ENCODE measurements at places on chromosomes 7 and 10.

DNA sequence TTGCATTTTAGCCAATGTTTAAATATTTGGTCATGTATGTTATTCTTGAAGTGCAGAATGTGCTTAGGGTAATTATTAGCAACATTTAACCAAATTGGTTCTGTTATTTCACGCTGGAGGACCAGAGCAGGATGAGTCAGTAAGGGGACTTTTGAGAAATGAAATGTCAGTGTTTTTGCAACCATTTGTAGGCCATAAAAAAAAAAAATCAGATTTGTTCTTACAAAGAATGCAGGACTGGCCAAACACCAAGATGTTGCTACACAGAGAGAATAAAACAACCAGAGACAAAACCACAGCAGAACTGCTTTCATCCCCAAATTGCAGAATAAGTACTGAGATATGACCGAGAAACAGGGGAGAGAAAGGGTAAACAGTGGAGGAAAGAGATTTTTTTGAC is 62.1 kb downstream of the TPST1 start:
- peak; percentile 92 for DNase-seq

DNA sequence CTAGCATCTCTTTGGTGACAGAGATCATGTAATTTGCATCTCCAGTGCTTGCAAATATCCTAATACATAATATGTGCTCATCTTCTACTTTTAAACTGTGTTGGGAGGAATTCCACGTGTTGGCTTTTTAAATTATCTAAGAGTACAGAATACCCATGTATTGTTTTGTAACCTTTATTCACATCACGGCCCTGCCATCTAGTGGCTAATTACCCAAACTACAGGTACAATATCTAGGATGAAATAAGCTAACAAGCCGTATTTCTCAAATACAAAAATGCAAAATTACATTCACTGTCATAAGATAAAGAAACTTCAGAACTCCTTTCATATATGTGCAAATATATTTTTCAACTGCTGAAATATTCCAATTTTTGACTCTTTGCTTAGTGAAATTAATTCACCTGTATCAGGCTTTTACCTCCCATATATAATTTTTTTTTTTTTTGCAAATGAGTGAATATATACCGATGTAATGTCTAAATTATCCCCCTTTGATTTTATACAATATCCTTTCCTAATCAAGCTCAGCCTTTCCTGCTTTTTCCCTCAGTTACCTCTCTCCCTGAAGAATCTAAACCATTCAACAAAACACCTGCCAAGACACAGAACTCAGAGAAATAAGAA is 30.3 kb upstream of the LSM8 start:
- DNase-seq = peak; percentile 34

DNA sequence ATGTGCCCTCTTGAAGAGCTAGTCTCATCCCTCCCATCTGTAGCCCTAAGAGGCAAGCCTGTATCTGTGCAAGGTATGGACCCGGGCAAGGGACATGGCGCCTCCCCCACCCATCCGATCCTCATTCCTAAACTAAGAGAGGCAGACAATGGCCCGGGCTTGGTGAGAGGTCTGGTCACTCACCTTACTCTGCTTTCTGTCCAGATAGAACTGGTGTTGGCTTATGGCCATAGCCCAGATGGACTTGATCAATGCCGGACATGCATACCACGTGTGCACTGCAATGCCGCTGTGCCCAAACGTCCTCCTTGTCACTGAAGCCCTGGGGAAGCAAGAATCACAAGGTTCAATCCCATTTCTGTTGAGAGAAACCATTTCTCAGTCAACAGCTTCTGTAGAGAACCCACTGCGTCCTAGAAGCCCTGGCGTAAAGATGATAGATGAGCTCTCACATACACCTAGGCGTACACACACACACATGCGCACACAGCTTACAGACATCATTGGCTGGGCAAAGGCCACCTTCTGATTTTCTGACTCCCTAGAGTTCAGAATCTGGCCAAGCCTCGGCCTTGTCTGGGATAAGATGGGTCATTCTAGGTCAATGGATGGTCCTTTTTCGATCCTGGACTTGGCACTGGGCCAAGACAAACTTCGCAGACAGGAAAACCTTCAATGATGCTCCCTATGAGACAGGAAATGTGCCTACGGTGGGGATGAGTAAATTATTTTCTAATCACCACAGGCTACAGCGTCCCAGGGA is 114.6 kb downstream of the PRPF18 start:
- DNase-seq = no peak

DNA sequence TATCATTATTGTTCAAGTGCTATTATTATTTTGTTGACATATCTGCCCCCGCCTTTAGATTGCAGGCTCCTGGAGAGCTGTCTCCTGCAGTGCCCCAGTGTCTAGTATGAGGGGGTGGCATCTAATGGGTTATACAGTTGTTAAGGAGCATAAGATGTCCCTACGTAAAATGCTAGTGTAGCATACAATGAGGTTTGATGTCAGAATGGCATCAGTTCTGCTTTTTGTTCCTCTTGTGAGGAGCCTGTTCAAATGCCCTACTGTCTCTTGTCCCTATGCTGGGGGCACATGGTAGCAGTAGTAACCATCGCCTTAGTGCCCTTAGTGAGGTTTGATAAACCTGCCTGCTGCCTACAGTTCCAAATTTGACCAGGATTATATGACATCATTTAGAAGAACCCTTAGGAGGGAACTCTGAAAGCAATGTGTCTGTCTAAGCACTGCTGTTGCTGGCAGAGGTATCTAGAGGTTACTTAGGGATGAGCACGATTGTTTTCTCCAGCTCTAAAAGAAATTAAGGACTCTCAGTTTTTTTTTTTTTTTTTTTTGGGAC is 9.7 kb downstream of the CREM start:
- no peak for DNase-seq

DNA sequence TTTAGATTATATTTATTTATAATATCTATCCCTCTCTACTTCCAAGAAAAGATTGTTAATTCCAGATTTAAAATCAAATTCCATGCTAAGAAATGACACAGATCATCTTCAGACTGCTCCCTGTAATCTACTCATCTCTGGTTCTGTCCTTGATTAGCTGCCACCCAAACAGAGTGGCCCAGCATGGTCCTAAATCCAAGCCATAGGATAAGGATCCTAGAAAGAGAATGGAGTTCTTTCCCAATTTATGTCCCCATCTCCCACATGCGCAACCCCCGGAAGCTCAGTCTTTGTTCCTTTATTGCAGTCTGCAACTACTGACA is 23.4 kb upstream of the HDAC9 start:
- no peak for DNase-seq

GRCh38 chr10:114281006-114281405 is 42.0 kb downstream of the VWA2 start:
- DNase-seq = no peak

GRCh38 chr10:23780331-23780730 is 341.5 kb downstream of the OTUD1 start:
- DNase-seq = no peak

GRCh38 chr7:71144963-71145362 is 13.0 kb downstream of the GALNT17 start:
- DNase-seq = peak; percentile 6
